Stimulated activated CD4-positive, alpha-beta T cell treated with anti-CD3 and anti-CD28 coated beads, Interleukin-12 subunit alpha, Interleukin-12 subunit beta, amount 100 ng/mL, for 24 hours (primary cell): ENCODE measurements at places on chromosomes 11 and 22.

DNA sequence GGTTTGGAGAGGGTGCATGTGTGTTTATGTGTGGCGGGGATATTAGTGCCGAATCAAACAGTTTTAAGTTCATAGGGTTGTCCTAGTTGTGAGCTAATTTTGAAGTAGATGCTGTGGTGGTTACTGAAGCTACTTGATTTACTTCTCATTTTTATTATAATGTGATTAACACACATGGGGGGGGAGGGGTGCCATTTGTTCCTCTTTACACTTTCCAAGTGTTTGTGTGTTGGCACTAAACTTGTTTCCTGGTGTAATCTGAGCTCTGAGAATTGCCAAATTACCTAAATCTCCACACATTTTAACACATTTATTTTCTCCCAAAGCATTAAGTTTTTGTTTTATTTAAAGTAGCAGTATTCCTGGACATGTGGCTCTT, 60.1 kb downstream of the ZNRF3 start:
- no peak for DNase-seq

- no peak for DNase-seq
Measured at GRCh38 chr11:48116437-48117228, 100.0 kb upstream of the OR4B1 start.

GRCh38 chr11:125685228-125685627, 4.6 kb upstream of the ACRV1 start:
- no peak for DNase-seq

DNA sequence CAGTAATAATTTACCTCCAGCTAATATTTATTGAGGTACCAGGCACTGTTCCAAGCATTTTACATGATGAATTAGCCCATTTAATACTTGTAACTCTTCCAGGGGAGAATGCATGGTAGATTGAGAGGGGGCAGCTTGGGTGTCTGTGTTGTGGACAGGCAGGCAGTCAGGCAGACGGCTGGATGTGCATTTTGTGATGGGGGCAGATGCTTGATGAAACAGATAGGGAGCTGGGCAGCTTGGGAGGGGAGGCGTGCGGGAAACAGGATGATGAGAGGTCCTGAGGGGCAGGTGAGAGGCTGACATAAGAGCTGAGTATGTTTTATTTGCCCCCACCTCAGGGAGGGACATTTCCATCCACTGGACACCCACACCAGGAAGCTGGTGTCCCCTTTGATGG, 33.1 kb upstream of the SHISAL1 start:
- no peak for DNase-seq

DNA sequence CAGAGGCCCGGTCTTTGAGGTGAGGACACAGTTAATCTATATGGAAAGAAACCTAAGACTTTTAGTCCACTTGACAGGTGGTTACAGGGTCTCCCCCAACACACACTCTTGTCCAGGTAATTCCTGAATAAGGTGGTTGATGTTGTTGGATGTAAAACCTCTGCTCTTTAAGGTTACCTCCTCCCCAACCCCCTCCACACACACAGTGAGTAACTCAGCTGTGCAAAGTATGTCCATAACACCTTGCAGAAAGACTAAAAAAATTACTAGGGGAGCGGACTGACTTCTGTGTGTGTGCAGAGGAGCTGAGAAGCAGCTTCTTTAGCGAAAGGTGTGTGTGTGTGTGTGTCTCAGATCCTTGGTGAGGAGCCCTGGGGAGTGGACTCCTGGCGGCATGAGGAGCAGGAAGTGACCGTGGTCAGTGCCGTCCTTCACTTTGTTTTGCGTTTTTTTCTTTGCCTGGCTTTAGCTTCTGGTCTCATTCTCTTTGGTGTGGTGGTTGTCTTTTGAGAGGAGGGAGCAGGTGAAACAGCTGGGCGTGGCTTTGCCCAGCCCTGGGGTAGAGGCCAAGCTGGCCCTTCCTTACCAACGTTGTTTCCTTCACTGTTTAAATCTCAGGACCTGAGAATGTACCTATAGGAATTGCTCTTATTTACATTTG, 1.7 kb downstream of the ZBED4 start:
- no peak for DNase-seq

DNA sequence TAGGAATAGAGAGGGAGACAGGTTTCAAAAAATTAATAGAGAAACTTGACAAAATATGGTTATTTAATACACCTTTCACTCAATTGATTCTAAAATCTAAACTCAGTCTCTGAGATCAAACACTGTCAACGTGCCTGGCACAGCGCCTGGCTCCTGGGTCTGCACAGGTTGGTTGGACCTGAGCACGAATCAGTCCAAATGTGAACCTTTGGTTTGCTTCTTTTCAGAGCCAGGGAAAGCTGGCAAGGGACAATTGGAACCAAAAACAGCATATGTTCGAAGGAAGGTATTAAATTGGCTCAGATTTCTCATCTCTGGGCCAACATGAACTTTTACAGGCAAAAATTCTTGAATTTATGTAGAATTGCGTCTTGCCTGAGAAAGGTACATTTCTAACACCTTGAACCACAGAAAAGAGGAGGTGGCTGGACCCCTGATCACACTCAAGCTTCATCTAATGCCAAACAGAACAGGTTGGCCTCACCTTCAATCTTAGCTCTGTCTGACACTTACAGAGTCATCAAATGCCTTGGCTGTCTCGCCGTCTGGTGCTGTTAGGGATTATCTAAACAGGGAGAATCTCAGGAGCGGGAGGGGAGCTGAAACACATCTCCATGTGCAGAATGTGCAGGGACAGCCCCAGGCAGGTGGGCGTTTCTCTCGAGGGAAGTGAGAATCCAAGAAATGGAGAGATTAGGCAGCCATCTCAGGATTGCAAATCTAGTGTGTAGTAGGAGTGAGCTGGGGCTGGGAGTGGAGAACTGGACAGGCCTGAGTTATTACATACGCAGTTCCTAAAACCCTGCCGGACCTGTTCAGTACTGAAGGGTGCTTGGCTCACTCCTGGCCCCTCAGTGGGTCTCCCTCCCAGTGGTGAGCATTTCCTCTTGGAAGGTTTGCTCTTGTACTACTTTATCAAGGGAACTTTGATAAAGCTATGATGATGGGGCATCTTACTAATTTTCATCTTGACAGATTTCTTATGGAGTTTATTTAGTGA, 442.2 kb upstream of the B3GAT1 start:
- no peak for DNase-seq

DNA sequence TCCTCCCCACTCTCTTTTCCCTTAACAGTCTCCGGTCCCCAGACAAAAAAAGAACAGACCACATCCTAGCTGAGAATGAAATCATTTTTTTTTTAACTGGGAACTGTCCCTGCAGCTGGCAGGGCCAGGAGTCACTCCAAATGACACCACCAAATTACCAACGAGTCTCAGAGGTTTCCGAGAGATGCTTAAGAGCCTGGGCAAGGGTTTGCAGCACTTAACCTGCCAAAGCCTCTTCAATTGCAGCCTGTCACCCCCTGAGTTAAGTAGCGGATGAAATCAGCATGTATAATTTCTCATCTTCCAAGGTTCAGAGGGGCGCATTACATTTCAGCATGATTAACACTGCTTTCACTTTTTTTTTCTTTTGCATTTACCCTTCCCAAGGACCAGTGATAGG, 71.8 kb downstream of the TENM4 start:
- DNase-seq: no peak

GRCh38 chr22:36036167-36036624, 7.6 kb upstream of the RBFOX2 start:
- no peak for DNase-seq
